ENCODE measurements at places on chromosomes 2 and 18. TPM values are rescaled to one million over a fixed set of nuclear protein-coding genes. Genes with fewer than 3 reads are reported as not detected.

The REG1B gene
- polyA plus RNA-seq, result not detected

The MYO7B gene
- polyA plus RNA-seq, result 14.2 TPM

GRCh38 chr2:213306316-213306942 lies 22.2 kb downstream of the SPAG16 start:
- no peak for DNase-seq

- no peak for DNase-seq
Measured at GRCh38 chr2:428591-428990, 140.7 kb upstream of the ALKAL2 start.

- no peak for DNase-seq
Measured at GRCh38 chr2:33038230-33038629, 91.5 kb downstream of the LTBP1 start.

GRCh38 chr18:39198376-39198775 lies 1632.8 kb upstream of the CELF4 start:
- no peak for DNase-seq

Measured in left renal cortex interstitium (tissue), 4 donors.